ENCODE measurements at places on chromosomes 4 and X.

DNA sequence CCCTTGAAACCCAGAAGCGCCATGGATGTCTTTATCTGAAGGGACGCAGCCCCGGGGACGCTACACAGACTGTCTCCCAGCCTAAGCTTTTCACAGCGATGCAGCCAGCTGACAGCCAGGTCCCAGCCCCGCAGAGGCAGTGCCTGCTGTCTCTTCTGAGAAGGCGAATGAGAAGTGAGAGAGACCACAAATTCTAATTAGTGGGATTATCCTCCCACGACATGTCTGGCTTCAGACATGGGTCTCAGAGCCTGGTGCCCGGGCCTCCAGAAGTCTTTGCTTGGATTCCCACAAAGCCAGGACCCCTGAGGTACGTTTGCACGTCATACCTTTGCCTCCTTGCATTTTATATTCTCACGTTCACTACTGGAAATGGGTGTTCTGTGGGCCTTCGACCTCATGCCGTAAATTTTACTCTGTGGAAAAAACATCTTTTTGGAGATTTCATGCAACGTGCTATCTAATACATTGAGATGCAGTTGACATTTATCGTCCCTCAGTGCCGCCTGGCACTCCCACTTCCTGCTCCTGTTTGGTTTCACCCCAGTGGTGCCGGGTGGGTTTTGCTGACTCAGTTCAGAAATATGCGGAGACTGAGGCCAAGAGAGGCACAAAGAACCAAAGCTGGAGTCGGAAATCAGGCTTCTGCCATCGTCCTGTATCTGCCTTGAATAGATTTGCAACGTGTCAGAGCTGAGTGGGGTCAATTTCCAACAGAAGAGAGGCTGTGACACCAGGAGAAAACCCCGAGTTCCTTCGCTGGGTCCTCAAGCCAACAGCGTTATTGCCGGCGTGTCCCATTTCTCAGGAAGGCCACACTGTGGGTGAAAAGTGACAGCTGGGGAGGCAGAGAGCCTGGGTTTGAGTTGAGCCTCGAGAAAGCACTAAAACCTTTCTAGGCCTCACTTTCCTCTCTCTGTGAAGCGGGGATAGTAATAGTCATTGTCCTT lies 114.4 kb downstream of the STK32B start:
- no peak for DNase-seq

DNA sequence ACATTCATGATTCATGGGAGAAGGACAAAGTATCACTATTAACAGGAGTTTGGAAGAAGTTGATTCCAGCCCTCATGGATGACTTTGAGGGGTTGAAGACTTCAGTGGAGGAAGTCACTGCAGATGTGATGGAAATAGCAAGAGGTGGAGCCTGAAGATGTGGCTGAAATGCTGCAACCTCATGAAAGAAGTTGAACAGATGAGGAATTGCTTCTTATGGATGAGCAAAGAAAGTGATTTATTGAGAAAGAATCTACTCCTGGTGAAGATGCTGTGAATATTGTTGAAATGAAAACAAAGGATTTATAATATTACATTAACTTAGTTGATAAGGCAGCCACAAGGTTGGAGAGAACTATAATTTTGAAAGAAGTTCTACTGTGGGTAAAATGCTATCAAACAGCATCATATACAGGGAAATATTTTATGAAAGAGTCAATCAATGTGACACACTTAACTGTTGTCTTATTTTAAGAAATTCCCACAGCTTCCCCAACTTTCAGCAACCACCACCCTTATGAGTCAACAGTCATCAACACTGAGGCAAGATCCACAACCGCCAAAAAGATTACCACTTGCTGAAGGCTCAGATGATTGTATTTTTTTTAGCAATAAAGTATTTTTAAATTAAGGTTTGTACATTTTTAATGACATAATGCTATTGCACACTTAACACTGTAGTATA lies 302.6 kb downstream of the CBLL2 start:
- no peak for DNase-seq

- no peak for DNase-seq
Observed at GRCh38 chrX:41481264-41482109, 34.3 kb downstream of the NYX start.

GRCh38 chr4:52750819-52751486 lies at the start of gene ERVMER34-1:
ERVMER34-1 (minus strand) TSS chr4:52751425; CDS start chr4:52745520, 5,905 bp downstream.
- DNase-seq = no peak

DNA sequence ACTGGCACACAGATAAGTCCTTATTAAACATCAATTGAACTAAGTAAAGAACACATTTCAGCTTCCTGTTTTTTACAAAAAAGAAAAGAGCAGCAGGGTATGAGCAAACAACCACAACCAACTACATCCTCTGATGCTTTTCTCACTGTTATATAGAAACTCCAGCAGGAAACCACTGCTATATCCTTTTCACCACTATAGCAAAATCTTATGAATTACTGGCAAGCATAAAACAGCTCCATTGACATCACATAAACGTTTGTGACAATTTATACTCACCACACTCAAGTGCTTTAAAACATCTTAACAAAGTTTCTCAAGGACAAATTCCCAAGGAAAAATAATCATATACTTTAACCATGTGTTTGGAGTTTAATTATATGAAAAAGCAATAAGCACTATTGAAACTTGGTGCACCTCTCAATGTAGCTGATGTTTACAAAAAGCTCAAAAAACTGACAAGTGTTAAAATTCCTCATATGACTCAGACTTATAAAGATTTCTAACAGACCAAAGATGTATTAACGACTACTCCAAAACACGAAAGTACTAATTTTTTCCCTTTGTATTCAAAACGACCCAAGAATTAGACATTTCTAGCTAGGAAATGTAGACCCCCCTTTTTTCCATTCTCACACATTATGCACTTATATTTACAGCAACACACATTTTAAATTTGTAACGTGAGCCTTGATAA lies 12.9 kb downstream of the GPRIN3 start:
- DNase-seq = no peak

- DNase-seq = no peak
Observed at GRCh38 chrX:119206203-119206602, 29.9 kb upstream of the PGRMC1 start.

- DNase-seq = no peak
Observed at GRCh38 chr4:28772066-28772465, 1911.4 kb downstream of the STIM2 start.

DNA sequence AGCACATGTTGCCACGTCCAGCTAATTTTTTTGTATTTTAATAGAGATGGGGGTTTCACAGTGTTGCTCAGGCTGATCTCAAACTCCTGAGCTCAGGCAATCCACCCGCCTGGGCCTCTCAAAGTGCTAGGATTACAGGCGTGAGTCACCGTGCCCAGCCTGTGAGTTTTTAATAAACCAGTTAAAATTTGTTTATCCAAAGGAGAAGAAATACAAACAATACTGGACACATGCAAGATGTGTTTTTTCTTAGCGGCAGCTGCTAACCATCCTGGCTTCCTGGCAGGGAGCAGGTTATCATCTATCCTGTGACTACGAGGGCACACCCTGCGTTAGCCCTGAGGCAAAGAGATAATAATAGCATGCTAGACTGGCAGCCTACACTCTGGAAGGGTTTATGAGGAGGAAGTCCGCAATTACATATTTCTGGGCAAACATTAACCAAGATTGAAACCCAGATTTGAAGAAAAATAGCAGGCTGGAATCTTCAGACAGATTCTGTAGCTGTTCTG lies 191.4 kb downstream of the SPRY1 start:
- DNase-seq = peak; percentile 99

- DNase-seq = no peak
Observed at GRCh38 chrX:40082447-40083119, 15.2 kb downstream of the BCOR start.
